ENCODE measurements at places on chromosomes 12 and 14.

GRCh38 chr12:6199531-6200255, 507 bp upstream of the CD9 start:
- DNase-seq, result no peak

DNA sequence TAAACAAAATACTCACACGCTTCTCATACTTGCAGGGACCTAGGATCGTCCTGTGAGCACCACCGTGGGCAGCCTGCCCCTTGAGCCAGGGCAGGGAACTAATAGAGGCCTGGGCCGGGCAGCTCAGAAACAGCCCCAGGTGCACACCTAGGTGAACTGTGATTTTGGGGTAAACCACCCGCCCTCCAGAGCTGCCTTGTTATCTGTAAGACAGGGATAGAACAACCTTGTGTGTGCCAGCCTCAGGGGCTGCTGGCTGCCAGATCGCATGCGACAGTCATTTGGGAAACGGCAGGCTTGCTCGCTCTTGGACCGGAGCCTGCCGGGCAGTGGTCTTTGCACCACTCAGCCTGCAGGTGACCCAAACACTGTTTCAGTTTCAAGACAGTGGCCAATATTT, 86.8 kb downstream of the ADGRD1 start:
- no peak for DNase-seq

GRCh38 chr12:106274575-106275121, 26.8 kb upstream of the CKAP4 start:
- DNase-seq, result no peak

- DNase-seq, result no peak
Observed at GRCh38 chr12:74412606-74413230, 124.9 kb upstream of the ATXN7L3B start.

DNA sequence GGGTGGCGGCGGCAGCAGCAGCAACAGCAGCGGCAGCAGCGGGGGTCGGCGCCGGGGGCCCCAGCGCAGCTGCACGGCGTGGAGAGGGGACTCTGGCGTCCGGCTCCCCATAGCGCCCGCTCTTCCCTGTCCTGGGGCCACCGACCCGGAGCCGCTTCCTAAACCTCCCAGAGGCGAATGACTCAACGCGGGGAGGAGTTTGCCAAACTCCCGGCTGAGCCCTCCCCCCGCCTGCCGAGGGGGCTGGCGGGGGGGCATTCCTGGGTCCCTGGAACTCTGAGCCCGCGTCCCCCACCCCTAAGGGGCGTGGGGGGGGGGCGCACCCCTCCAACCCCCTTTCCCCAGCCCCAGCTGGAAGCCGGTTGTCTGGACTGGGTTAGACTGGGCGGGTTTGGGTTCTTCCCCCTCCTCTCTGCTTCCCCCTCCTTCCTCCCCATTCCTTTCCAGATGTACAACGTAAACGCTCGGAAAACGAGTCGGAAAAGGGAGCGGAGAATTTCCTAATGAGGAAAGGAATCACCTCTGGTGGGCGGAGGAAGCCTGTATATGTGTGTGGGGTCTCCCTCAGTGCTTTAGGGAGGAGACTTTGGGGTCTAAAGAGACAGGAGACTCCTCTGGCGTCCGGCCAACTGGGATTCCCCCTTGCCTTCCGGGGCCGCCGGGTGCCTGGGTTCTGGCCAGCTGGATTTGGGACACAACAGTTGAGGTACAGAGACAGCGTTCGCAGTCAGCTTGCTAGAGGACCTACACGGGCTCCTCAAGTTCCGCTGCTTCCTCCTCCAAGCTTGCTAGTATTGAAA, at the start of gene ITGA5:
Gene ITGA5 (minus strand): TSS at position 179 of the 800 bp plus-strand sequence. CDS start 68 bp downstream, at position 111.
- DNase-seq, result no peak

GRCh38 chr14:74034572-74034971, 15.4 kb downstream of the BBOF1 start:
- DNase-seq, result no peak

DNA sequence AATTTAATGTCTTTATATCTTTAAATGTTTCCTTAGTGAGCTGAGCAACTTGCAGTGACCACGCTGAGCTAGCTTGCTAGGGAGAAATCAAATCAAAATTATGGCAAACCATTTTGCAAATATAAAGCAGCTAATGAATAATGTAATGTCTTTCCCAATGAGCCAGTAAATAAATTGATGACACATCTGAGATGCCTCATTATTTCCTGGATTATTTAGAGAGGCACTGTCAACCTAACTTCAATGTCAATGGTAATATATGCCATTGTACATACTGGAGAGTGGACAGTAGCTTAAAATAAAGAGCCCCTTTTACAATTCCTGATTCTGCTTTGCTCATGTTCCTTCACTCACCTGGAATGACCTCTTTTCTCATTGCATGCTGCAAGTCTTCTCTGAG, 182.6 kb downstream of the PHLDA1 start:
- DNase-seq, result no peak

GRCh38 chr12:62319058-62319457, 58.9 kb downstream of the USP15 start:
- DNase-seq, result no peak

DNA sequence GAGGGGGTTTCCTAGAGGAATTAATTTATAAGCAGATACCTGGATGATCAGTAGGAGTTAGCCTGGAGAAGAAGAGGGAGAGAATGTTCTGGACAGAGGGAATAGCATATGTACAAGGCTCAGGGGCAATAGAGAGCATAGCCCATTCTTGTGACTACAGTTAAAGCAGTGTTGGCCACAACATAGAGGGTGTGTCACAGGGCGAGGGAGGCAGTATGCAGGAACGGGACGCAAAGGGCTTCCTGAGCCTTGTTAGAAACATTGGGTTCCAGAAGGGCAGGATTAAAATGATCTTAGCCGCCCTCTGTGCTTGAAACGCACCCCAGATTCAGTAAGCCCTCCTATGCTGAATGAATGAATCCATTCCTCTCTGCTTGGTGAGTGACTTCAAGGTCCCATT, 142.2 kb upstream of the PWP1 start:
- DNase-seq, result no peak

DNA sequence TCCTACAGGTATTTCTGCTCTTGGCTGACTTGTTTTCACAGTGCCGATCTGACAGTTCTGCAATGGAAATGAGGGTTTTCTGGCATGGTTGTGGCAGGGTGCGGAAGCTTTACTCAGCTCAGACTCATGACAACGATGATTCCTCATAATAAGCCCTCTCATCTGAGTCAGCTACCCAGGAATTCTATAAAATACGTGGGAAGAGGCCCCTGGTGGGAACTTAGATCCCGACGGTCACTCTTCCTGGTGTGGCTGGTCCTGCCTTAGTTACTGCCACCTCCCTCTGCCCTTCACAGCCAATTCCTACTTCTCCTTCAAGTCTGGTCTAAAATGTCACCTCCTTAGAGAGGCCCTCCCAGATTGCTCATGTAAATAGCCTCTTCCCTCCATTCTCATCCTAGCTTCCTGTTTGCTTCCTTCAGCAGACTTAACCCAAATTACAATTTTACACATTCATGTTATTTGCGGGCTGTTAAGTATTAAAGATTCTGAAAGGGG, 104.2 kb upstream of the MAP1LC3B2 start:
- no peak for DNase-seq

- peak; percentile 42 for DNase-seq
Observed at GRCh38 chr12:107607464-107608392, 77.9 kb upstream of the PWP1 start.

- no peak for DNase-seq
Observed at GRCh38 chr12:89161557-89161956, 190.7 kb downstream of the DUSP6 start.

- DNase-seq, result no peak
Observed at GRCh38 chr12:10131111-10131690, 1.2 kb upstream of the CLEC7A start.

DNA sequence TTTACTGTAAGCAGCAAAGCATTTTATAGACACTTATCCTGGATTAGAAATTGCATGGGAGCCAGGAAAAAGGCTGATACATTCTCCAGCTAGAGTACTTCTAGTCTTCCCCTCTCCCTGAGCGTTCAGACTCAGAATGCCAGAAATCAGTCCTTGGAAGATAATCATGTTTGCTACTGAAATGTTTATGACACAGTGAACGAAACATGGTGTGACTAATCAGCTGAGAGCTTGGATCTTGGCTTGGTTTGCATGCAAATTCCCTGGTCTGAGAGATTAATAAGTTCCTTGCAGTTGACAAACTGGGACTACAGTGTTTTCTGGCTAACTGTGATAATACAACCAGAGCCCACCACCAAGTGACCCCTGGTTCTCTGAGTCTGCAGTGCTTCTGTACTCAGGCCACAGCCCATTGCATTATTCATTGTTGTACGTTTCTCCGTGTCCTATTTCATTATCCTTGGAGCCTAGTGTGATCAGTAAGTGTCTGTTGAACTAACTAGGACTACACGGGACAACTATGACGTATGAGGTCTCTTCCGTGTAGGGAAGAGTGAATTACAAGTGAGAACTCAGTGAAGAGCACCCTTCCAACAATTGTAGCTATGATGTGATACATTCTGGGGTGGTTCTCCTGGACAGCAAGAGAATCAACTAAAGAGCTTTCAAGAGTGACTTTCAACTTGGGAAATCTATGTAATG, 34.6 kb upstream of the EVL start:
- peak; percentile 63 for DNase-seq

GRCh38 chr14:68846466-68846865, 53.6 kb upstream of the ZFP36L1 start:
- no peak for DNase-seq

DNA sequence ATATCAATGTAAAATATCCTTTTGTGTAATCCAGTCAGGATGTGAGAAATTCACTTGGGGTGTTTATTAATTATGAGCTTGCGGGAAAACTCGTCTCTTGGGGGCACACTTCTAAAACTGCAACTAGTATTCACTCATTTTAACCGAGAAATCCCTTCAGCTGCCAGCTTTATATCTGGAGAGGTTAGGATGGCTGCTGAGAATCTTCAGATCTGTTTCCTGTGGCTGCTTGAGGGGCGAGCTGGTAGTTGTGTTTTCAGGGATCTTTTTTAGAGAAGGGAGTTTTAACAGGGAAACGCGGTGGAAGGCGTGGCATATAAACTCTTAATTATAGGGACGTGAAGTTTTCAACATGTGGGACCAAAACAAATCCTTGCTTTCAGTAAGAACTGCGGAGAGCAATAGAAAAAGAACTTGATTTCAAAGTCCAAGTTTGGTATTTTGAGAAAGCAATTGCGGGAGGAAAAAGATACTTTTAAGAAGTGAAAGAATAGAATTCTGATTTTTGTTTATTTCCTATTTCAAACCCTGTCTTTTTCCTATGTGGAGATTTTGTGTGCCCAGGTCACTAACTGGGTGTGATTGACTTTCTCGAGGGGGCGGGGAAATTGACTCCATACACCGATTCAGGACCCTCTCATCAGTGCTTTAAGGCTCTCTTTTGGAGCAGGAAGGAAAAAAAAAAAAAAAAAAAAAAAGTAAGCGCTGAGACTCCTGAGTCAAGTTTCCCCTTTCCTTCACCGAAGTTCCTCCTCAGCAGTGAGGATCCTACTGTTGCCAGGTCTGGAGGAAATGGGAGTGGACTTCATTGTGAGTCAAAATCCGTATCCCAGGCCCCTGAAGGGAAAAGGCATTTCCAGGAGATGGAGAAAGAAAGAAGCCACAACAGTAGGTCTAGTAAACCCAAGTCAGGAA, 1.1 kb downstream of the PPFIBP1 start:
- DNase-seq, result no peak

DNA sequence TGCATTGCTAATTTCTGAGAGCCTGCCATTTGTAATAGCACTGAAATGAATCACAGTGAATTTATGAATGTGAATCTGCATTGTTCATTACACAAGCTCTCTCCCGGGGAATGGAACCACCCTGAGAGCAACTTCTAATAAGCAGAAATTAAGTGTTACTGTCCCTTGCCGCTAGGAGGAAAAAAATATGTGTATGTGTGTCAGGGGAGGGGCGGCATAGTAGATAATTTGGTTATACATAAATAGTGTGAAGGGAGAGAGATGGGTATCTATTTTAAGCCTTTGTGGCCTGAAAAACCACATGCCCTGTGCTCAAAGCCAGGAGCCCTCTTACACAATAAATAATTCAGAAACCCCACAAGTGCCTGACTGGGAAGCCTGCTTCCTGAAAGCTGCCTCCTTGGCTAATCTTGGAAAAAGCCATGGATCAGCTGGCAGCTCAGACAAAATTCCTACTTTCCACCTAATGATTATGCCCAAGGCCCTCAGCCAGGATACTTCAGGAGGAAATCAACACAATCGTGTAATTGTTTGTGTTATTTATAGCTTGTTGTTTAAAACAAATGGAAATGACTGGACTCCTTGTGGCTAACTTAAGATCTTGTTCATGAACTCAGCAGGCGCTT, 366.2 kb upstream of the KITLG start:
- peak; percentile 63 for DNase-seq

DNA sequence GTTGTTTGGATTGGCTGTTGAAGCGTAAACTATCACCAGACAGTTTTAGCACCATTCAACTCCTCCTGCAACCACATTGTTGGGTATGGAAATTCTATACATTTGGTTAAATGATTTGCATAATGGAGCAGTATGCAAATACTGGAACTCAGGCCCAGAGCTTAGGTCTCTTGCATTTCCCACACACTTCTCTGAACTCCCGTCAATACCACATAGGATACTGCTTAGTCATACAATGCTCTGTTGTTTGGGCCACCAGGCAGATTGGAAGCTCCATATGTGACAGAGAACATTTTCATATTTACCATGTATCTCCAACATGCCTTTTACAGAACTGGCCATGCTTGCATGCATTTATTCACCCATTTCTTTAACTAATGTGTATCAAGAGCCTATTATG, 78.0 kb downstream of the IFNG start:
- no peak for DNase-seq

- DNase-seq, result no peak
Observed at GRCh38 chr12:66397574-66398290, 95.4 kb downstream of the HELB start.

- DNase-seq, result peak; percentile 63
Observed at GRCh38 chr14:60981633-60982455, 799 bp downstream of the SLC38A6 start.

GRCh38 chr12:7937833-7938506, 2.0 kb upstream of the SLC2A3 start:
- no peak for DNase-seq

- DNase-seq, result no peak
Observed at GRCh38 chr14:66426451-66426850, 59.7 kb upstream of the CCDC196 start.

DNA sequence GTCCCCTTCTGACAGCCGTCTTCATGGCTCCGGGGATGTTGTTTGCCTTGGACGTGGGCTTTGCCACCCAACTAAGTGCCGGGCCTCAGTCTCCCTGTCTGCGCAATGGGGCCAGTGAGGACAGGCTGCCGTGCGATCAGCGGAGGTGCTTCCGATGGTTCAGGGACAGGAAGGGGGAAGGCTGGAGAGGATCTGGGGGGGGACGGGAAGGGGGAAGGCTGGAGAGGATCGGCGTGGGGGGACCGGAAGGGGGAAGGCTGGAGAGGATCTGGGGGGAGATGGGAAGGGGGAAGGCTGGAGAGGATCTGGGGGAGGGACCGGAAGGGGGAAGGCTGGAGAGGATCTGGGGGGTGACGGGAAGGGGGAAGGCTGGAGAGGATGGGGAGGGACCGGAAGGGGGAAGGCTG, 3.4 kb downstream of the MMP17 start:
- peak; percentile 91 for DNase-seq

DNA sequence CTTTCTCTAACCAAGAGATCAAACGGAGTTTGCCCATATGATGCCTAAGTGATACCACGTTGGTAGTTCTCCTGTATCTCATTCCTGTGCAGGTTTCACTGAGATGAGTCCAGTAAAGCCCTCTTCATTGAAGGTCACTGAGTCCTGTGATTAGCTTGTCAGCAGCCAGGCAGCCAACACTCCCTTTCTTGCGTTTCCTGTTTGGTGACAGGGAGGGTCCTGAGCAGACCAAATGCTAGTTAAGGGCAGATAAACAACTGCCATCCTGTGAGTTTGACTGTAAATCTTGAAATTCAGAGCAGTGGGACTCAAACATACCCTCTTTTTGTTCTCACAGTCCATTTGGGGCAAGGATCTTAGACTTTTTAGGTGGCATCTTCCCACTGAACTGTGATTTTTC, 39.4 kb downstream of the ZNF641 start:
- no peak for DNase-seq

Measured in AG09319 (cell line).